Cardiac septum (tissue), 1 donor: ENCODE measurements at places on chromosomes 5 and 9. TPM values are rescaled to one million over a fixed set of nuclear protein-coding genes. Genes with fewer than 3 reads are reported as not detected.

TRAF1 gene
- total RNA-seq = 2.4 TPM

GRCh38 chr5:176762489-176762888 is 47.9 kb upstream of the UNC5A start:
- DNase-seq = no peak

MSX2 gene
- 2.1 TPM for total RNA-seq

CBY3 gene
- total RNA-seq = not detected

DNA sequence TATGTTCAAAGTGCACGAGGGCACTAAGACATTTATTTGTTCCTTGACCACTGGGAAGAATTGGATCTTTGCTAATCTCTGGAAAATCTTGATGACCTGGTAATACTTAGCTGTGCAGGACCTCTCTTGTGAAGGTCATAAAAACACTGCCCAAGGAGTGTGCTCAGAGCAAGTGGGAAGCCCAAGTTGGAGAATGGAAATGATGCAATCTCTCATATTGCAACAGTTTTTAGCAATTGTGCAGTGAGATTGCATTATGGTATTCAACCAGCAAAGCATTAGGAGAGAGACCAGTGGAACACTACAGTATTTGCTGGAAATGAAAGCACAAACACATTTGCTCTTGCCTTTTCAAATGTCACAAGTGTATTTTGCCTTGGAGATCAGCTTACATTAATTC is 34.5 kb downstream of the TXNDC8 start:
- DNase-seq = no peak

DNA sequence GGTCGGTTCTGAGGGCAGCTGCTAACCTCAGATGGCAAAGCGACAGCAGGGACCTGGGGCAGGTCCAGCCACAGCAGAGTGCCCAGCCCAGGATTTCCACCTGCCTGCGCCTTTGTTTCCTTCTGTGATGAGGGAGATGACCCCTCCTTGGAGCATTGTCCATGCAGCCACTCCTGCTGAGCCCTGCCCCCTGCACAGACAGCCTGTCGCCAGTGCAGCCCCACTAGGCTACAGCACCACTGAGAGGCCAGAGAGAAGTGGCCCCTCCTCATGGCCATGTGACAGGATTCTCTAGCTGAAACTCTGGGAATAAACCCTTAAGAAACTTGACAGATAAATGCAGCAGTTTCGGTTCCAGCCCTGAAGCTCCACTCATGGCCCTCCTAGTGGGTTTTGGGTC is 10.5 kb upstream of the MRNIP start:
- no peak for DNase-seq

GABRA1 gene
- total RNA-seq = not detected

DNA sequence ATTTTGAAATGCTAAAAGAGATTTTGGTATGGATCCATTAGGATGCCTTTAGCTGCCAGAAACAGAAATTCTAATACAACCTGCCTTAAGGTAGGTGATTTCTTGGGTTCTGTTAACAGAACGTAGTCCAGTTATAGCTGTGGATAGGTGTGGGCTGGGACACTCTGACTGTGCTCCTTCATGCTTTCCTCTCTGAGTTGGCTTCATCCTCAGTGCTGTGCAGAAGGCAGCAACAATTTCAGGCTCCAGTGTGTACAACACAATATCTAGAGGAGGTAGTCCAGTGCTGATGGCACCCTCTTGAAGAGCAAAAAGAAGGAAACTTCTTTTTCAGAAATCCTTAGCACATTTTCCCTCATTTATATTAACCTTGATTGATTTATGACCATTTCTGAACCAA is 34.4 kb downstream of the NNT start:
- DNase-seq = no peak

DNA sequence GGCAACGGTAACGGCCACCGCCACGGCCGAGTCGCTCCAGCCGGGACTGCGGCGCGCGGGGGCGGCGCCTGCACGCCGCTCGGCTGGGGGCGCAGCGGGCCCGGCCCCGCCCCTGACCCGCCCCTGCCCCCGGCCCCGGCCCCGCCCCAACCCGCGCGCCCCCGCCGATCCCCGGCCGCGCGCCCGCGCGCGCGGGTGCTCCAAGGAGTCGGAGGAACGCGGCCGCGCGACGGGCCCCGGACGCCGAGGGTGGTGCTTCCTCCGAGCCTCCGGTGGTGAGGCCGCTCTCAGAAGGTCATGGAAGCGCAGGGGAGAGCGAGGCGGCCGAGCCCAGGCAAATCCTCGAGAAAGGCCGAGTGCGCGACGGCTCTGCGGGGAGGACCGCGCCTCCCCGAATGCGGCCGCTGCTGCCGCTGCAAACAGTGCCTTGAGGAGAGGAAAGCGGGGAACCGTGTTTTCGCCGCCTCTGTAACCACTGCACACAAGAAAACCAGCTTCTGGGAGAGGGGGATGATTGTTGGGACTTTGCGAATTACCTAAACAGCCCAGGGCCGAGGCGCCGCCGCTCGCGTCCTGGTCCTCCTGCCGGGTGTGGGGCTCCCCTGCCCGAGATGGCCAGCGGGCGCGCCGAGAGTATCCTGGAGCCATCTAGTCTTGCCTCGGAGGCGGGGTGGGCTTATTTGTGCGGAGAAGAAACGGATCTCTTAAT is at the start of gene LIFR:
LIFR (minus strand) TSS at position 48 of the 709 bp plus-strand sequence. CDS start 25,999 bp downstream, outside the sequence.
- DNase-seq = peak; percentile 88

DNA sequence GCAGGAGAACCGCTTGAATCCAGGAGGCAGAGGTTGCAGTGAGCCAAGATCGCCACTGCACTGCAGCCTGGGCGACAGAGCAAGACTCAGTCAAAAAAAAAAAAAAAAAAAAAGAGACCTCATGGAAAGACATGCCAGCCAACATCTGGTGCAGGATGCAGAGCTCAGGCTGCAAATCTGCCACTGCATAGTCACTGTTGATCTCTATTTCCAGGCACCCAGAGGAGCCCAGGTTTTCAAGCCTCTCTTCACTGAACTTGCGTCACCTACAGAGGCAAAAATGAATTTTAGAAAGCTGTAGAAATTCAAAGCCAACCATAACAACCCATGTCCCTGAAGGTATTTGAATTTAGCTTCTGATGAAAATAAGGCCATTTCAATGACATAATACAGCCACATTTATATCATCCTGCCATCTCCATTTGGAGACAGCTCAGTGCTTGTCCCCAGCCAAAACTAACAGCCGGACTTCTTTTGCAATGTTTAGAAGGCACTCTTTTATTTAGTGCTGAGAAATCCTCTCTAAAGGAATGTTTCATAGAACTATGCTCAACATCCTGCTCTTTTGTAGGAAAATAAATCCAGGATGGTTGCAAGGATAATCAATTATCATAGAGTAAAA is 113.3 kb downstream of the SNX18 start:
- no peak for DNase-seq

DNA sequence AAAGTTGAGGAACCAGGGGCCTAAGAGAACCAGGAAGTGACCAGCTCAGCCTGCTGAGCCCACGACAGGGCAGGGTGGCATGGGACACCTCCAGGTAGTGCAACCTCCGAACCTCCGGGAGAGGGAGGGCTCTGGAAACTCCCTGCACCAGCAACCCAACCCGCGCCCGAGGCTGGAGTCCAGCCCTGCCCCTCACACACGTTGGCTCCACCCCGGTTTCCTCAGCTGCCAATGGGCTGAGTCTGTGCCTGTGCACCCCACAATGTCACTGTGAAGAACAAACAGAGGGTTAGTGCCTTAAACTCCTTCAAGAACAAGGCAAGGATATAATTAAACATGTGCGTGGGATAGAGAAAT is 17.0 kb upstream of the UNC5A start:
- no peak for DNase-seq

GRCh38 chr5:85671223-85671970 is 946.3 kb upstream of the COX7C start:
- no peak for DNase-seq

UBAP1 gene
- total RNA-seq = 40.6 TPM

GRCh38 chr9:88173378-88173999 is 35.2 kb upstream of the SPATA31C2 start:
- DNase-seq = no peak

DNA sequence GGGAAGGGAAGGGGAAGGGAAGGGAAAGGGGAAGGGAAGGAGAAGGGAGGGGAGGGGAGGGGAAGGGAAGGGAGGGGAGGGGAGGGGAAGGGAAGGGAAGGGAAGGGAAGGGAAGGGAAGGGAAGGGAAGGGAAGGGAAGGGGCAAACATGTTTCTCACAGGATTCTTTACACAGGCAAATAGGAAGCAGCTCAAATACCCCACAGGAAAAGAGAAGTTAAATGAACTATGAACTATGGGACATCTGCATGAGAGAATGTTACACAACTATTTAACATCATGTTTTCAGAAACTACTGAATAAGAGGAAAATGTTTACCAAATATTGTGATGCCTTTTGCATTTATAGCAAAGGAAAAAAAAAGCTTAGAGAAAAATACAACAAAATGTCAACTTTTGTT is 125.4 kb upstream of the SLC30A5 start:
- no peak for DNase-seq

POLR3G gene
- total RNA-seq = 0.97 TPM

FBXL7 gene
- total RNA-seq = 26.2 TPM

DNA sequence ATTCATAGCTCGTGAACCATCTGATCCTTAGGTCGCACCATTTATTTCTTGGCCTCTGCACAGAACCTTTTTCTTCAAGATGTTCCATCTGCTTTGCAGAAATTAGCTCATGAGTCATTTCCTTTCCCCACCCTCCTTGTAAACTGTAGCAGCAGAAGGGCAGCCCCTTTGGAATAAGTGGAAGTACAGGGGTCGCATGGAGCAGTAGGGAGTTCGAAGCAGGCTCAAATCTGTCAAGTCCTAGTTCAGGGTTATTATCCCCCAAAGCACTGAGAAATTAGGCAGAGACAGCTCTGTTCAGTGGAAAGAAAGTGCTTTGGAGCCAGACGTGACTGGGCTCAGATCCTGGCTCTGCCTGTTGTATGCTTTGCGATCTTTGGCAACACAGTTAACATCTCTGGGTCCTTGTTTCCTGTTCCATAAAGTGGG is 84.2 kb downstream of the SGCD start:
- no peak for DNase-seq

PCDHB13 gene
- 4.8 TPM for total RNA-seq

GRCh38 chr9:108708448-108708847 is 147.3 kb downstream of the ACTL7B start:
- DNase-seq = no peak

DNA sequence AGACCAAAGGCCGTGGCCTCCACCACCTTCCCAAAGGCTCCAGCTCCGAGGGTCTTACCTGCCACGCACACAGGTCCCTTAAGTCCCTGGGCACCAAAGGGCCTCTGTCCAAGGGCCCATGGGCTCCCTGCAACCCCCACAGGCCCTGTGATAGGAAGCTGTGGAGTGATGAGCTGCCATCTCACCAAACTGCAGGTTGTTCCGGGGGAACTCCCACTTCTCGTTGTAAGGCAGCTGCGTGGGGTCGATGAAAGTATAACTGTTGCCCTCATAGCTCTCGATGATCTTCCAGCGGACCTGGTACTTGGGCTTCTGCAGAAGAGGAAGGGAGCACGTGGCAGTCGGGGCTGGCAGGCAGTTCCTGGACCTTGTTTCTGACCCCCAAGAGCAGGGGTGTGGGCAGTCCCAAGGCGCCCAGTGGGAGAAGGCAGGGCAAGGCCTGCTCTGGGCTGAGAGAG is 24.8 kb downstream of the CSF1R start:
- no peak for DNase-seq

GRCh38 chr9:38287420-38287985 is 105.0 kb upstream of the ALDH1B1 start:
- DNase-seq = no peak

DNA sequence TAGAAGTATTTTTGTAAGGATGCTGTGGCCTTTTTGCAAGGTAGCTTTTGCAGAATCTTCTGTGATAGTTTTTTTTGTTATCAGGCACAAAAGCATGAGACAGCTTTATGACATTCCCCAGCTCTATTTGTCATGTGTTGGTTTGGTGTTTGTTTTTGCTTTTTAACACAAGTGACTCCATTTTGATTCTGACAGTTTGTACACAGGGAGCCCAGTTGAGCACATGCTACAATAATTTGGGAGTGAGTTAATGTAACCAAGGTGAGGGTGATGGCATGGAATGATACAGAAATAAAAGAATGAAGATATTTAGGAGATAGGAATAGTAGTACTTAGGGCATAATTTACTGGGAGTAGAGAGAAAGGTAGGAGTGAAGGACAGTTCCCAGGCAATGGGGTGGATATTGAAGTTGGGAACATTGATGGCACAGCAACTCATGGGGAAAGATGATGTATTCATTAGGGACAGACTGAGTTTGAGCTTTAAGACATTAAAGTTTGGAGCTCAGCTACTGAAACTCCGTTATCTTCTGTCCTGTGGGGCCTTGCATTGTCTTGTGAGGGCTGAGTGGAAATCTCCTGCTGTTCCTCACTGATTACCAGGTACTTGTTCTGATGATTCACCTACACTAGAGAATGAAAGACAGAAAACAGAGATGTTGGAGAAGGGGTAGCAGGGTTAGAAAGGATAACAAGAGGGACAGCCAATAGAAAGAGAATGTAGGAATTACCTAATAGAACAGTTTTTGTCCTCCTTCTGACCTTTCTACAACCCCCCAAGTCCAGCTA is 88.3 kb upstream of the CCDC112 start:
- DNase-seq = no peak

SAPCD2 gene
- 0.11 TPM for total RNA-seq

LCN1 gene
- not detected for total RNA-seq

PCDHGA8 gene
- 14.0 TPM for total RNA-seq

IL9 gene
- total RNA-seq = not detected

GRCh38 chr5:149457393-149457763 is 78.3 kb upstream of the IL17B start:
- DNase-seq = no peak

GRCh38 chr9:134413890-134414623 is 87.8 kb downstream of the RXRA start:
- peak; percentile 91 for DNase-seq

CDH9 gene
- total RNA-seq = not detected

DNA sequence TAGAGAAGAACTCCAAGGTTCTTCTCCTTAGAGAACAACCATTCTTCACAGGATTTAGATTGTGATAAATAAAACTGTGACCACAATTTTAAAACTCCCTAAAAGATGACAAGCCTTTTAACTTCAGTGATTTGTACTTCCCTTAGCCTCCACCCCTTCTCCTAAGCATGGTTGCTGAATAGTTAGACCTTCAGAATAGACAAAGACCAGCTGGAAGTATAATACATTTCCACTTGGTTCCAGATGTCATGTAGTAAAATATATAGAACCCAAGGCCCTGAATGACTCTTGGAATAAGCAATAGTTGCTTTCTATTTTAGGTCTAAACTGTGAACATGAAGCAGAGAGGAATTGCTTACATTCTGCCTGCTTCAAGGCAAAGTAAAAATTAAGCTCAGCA is 208.7 kb downstream of the ARRDC3 start:
- no peak for DNase-seq

PCDHA1 gene
- total RNA-seq = 0.08 TPM

GNG10 gene
- total RNA-seq = 36.4 TPM

NTNG2 gene
- total RNA-seq = 7.7 TPM

DNA sequence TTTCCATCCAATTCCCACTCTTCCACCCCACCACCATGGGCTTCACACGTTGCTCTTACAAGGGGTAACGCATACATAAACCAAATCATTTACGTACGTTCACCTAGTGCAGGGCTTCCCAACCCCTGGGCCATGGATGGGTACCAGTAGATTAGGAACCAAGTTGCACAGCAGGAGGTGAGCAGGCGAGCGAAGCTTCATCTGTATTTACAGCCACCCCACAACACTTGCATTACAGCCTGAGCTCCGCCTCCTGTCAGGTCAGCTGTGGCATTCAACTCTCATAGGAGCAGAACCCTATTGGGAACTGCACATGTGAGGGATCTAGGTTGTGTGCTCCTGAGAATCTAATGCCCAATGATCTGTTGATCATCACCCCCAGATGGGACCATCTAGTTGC is 82.3 kb downstream of the CEMIP2 start:
- no peak for DNase-seq
